ENCODE measurements at places on chromosomes 7 and 10. TPM values are rescaled to one million over a fixed set of nuclear protein-coding genes. Genes with fewer than 3 reads are reported as not detected.

DNA sequence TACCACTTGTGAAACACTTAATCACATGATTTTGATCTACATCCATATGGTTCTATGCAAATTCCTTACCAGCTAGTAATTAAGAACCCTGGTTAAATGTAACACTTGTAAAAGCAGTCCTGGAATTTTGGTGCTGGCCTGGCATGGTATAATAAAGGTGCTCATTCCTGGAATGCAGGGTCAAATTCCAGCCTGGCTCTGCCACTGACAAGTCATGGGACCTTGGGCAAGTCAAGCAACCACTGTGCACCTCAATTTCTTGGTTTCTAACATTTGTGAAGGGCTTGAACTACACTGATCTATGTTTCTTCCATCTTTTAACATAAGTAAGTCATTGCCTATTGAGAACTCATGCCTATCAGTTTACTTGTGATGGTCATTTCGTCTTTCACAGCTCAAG is 91.9 kb upstream of the PIK3CG start:
- DNase-seq, result no peak

DNA sequence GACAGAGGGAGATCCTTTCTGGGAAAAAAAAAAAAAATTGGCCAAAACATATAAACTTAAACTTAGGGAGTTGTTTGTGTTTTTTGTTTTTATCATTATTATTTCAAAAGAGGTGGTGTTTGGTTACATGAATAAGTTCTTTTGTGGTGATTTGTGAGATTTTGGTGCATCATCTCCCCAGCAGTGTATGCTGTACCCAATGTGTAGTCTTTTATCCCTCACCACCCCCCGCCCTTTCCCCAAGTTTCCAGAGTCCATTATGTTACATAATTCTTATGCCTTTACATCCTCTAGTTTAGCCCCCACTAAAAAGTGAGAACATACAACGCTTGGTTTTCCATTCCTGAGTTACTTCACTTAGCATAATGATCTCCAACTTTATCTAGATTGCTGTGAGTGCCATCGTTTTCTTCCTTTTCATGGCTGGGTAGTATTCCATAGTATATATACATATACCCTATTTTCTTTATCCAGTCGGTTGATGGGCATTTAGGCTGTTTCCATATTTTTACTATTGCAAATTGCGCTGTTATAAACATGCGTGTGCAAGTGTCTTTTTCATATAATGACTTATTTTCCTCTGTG is 148.1 kb upstream of the ZNF92 start:
- DNase-seq, result no peak

PVRIG gene
- not detected for total RNA-seq

DNA sequence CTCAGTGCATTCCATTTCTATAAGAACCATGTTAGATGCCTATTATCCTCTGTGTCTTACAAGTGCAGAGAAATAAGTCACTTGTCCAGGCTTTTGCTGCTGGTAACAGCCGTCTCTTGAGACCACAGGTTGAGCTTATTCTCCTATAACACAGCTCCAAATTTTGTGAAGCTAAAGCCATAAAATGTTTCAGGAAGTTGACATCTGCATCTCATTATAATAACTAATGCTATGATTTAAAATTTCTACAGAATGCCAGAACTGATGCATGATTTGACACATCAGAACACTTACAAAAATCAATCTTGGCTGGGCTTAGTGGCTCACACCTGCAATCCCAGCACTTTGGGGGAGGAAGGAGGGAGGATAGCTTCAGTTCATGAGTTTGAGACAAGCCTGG is 986.9 kb downstream of the TYW1 start:
- no peak for DNase-seq

DNA sequence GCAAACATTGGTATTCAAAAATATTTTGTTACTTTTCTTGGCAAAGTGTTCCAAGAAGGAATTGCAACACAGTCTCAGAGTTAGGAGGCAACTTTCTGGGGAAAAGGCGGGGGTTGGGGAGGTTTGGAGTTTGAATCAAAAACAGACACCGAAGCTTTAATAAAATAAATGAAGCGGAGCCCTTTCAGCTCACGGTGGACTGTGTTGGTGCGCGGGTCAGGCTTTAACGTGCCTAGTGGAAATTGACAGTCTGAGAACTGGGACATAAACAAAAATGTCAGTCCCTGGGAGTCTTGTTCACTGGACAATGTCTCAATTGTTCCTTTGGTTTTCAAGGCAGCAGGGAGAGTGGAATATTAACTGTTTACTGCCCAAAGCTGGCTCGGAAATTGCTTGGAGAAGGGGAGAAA is 109.3 kb downstream of the TCF7L2 start:
- peak; percentile 83 for DNase-seq

GRCh38 chr10:60270426-60270825 is 119.2 kb downstream of the ANK3 start:
- no peak for DNase-seq

GRCh38 chr7:155834486-155835048 is 22.3 kb upstream of the SHH start:
- DNase-seq, result no peak

- DNase-seq, result no peak
These were observed 116.9 kb upstream of the PPIF start for GRCh38 chr10:79230328-79230830.

GRCh38 chr10:8238986-8239385 is 184.5 kb downstream of the GATA3 start:
- no peak for DNase-seq

SLC16A12 gene
- total RNA-seq, result 0.09 TPM

CTBP2 gene
- 152 TPM for total RNA-seq

DNA sequence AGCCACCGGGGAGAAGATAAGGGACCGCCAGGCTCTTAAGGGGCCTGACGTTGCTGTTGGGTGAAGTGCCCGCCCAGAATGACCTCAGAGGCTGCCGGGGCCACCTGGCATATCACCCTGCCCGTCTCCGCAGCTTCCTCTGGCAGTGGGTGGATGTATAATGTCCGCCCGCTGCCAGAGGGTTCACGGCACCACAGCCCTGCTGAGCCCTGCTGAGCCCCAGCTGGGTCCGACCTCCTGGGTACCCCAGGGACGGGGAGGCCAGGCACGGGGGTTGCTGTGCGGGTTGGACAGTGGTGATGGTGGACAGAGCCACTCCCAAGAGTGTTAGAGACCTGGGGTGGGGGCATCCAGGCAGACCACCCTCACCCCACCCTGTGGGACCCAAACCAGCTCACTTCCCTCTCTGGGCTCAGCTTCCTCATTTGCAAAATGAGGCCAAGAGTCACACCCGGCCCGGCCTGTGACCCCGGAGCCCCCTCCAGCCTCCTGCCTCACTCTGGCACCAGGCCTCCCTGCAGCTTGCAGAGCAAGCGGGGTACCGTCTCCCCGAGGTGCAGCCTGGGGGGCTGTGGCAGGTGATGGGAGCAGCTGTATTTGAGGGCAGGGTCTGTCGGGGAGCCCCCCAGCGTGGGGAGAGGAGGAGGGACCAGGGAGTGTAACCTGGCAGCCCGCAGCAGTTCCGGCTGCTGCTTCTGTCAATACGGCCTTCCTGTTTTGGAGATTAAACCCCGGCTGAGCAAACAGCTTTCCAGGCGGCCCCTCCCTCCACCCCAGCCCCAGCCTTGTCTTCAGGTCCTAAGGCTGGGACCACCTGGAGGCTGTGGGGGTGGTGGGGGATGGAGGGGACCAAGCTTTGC is 8.4 kb upstream of the LFNG start:
- DNase-seq, result no peak

DNA sequence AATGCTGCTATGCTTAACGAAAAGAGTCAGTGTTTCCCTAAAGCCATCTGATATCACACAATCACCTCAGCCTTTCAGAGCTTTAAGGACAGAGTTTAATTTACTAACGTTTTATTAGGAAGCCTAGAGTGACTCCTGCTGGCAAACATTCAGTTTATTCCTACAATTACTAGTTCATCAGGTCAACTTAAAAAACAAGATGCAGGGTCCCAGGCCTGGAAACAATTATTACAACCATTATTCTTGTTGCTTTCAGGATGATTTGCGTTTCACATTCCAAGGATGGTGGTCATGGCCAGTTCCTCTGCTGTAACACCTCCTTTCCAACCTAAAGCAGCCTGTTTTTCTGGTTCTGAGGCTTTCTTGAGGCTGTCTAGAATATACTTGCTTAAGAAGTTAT is 1.5 kb upstream of the FAM53B start:
- DNase-seq, result peak; percentile 49

All from MCF 10A (cell line).